ENCODE measurements at places on chromosomes 3 and 15.

GRCh38 chr3:157045238-157045850 is 114.6 kb downstream of the CCNL1 start:
- DNase-seq = no peak

DNA sequence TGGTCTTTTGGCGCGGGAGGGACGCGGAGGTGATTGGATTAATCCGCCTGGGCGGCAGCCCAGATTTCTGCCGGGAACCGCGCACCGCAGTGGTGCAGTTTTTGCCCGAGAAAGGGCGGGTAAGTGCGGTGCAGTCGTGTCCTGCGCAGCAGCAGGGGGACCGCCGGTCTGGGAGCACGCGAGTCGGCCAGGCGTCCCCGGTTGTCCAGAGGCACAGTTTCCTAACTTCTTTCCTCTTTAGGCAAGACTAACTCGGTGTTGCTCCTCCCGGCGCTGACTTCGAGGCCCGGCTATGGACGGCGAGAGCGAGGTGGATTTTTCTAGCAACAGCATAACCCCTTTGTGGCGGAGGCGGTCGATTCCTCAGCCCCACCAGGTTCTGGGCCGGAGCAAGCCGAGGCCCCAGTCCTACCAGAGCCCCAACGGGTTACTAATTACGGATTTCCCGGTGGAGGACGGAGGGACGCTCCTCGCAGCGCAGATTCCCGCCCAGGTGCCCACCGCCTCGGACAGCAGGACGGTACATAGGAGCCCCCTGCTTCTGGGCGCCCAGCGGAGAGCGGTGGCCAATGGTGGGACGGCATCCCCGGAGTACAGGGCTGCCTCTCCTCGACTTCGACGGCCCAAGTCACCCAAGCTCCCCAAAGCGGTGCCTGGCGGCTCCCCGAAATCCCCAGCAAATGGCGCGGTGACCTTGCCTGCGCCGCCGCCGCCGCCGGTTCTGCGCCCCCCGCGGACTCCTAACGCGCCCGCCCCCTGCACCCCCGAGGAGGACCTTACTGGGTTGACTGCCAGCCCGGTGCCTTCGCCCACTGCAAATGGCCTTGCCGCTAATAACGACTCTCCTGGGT is 736 bp downstream of the ARHGEF26 start:
- DNase-seq = peak; percentile 18

- DNase-seq = no peak
These were observed 80.8 kb downstream of the RFTN1 start for GRCh38 chr3:16432714-16433113.

DNA sequence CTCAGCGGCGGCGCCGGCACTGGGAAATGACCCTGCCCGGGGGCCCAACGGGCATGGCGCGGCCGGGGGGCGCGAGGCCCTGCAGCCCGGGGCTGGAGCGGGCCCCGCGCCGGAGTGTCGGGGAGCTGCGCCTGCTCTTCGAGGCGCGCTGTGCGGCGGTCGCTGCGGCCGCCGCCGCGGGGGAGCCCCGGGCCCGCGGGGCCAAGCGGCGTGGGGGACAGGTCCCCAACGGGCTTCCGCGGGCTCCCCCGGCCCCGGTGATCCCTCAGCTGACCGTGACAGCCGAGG is 172 bp downstream of the ITPKA start:
- DNase-seq = no peak

DNA sequence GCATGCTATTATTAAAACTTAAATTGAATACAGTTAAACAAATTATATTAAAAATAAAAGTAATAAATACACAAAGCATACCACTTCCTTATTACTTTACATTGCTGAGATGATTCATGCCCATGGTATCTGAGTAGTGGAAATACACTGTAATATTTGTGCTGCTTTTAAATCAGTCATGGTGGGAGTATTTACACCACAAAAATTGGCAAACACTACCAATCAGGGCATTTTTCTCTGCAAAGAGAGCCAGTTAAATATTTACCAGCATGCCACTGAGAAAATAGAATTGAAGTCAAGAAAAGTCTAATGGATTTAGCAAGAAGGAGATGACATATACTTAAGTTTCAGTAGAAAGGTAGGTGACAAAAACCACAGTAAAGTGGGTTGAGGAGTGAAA is 19.6 kb downstream of the PPARG start:
- DNase-seq = no peak

- DNase-seq = no peak
These were observed 7.1 kb upstream of the PLCB2 start for GRCh38 chr15:40314723-40315276.

DNA sequence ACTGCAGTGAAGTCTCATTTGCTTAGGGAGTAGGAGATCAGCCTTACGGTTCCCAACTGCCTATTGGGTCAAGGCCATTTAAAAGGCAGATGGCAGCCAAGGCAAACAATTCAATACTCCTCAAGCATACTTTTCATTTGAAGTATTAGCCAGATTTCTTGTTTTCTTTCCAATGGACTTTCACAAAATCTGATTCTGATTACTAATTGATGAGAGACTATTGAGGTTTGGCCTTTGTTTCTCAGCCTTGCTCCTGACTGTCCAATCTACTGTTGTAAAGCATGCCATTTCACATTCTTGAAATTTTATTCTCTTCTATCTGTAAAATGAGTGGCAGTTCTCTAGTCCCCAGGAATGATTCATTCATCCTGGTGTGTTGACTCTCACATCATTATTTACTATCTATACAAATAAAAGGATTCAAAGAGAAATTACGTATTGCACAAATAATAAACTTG is 166.2 kb upstream of the TGFBR2 start:
- no peak for DNase-seq

DNA sequence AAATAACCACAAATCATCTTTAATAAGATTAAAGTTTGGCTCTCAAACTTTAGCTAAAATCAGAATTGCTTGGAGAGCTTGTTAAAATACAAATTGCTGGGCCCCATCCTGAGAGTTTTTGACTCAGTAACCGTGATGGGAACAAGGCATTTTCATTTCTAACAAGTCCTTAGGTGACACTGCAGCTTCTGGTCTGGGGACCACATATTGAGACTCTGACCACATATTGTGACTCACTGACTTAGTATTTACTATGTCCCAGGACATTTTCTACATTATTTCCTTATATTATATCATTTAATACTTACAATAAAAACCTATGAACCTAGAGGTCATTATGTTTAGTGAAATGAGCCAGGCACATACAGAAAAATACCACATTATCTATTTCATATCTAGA is 164.5 kb downstream of the ZMAT3 start:
- no peak for DNase-seq

DNA sequence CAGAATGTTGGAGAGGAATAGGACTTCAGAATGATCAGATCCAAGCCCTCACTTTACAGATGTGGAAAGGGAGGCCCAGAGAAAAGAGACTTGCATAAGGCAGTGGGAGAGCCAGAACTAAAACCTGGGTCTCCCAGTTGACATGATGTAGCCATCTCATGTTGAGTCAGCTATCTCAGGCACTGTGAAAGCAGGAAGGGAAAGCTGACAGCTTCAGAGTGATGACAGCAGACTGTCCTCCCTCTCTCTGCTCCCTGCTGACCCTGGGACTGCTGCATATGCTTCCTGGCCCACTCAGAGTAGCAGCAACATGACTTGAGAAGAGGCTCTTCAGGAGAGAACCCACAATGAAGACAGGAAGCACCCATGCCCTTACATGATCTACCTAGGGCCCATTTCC is 14.7 kb downstream of the FHIT start:
- DNase-seq = no peak

- no peak for DNase-seq
These were observed 45.4 kb upstream of the CTDSPL start for GRCh38 chr3:37816271-37816670.

DNA sequence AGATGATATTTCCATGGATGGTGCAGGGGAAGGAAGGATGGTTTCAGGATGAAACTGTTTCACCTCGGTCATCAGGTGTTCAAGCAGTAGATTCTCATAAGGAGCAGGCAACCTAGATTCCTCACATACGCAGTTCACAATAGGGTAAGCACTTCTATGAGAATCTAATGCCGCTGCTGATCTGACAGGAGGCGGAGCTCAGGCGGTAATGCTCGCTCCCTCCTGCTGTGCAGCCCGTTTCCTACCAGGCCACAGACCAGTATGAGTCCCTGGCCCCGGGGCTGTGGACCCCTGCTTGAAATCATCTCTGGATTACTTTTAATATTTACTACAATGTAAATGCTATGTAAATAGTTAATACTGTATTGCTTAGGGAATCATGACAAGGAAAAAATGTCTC is 241.8 kb downstream of the ROBO2 start:
- no peak for DNase-seq

DNA sequence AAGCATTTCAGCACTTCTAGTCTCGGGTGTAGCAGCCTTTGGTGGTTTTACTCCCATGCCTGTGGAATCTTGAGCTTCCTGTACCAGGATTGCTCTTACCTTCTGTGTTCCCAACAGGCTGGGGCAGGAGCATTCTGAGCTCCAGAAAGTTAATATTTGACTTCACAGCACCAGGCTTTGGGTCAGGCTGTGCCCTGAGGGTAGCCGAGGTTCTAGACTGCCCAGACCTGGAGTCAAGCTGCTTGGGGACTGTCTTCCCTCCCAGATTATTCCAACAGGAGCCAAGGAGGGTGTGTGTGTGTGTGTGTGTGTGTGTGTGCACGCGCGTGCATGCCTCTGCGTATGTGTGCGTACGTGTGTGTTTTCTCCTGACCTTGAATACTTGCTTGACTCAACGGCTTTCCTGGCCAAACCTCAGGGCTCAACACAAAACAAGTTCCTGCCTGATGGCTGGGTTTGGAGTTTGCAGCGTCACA is 94.8 kb downstream of the FLNB start:
- DNase-seq = no peak

GRCh38 chr15:49621401-49621811 is 558 bp downstream of the DTWD1 start:
- DNase-seq = no peak

DNA sequence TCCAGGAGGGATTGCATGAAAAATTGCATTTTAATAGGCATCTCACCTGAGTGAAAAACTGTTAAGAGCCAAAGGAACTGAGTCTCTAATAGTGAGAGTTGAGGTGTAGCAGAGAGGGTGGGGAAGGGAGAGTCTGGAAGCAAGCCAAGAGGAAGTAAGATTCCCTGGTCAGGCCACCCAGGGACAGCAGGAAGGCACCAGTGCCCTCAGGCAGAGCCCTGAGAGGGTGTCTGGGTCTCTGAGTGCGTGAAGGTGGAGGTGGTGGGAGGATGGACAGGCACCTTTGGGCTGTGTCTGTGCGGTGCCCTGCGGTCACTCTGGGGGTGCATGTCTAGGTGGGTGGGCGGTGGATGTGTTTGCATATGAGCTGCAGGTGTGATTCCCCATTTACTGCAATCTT is 300.4 kb upstream of the ROPN1 start:
- DNase-seq = no peak

GRCh38 chr3:77303955-77304699 is 264.2 kb downstream of the ROBO2 start:
- DNase-seq = no peak

GRCh38 chr15:78949461-78949860 is 4.6 kb upstream of the CTSH start:
- no peak for DNase-seq

GRCh38 chr15:51332206-51333147 is 5.9 kb downstream of the CYP19A1 start:
- DNase-seq = no peak

DNA sequence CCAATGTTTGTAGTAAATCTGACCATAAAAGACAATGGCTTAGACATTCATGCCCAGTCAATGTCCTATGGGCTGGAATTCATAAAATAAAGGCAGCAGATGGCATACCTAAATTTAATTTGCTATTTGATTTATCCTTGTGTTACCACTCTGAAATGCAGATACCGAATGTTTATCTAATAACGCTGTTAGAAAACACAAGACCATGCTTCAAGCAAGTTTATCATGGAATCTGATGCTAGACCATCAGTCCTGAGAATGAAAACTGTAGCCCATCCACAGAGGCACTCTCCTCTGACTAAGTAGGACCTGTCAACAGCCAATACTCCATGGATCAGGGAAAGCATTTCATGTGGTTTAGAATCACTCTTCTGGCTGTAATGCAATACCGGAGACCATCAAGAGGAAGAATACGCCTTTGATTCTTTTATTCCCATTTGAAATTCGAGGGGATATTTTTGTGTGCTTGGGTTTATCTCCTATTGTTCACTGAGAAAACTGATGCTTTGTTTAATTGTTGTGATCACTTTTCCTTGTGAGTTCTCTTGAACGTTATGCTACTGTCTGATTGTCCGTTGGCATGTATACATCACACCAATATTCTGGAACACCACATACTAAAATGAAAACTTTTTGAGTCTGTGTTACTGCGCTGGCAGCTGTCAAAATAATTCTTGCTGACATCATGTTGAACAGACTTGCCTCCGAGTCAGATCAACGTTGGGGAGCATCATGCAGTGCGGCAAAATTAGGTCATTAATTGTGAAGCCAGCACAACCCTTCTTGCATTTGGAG is 12.1 kb upstream of the CPB1 start:
- DNase-seq = no peak
